Activated CD8-positive, alpha-beta memory T cell treated with anti-CD3 and anti-CD28 coated beads for 36 hours (primary cell): ENCODE measurements at places on chromosomes 11 and 22. TPM values are rescaled to one million over a fixed set of nuclear protein-coding genes. Genes with fewer than 3 reads are reported as not detected.

Gene ARHGAP42
- 0.44 TPM for total RNA-seq

Gene CLMP
- total RNA-seq, result not detected

Gene LYVE1
- total RNA-seq, result not detected

Gene P2RY6
- not detected for total RNA-seq

Gene OPCML
- not detected for total RNA-seq

Gene SHANK3
- total RNA-seq, result 0.06 TPM

Gene MPZL2
- total RNA-seq, result 6.1 TPM

Gene SYT8
- not detected for total RNA-seq

Gene C11orf91
- total RNA-seq, result not detected

Gene UCP3
- 1.6 TPM for total RNA-seq

Gene TH
- total RNA-seq, result not detected
